ENCODE measurements at places on chromosomes 5 and 9.
A peak's percentile ranks its signal among the peaks of the same experiment; 100 is the strongest.

- peak; percentile 22 for DNase-seq
These were observed 297.1 kb upstream of the CD180 start for GRCh38 chr5:67493676-67494075.

DNA sequence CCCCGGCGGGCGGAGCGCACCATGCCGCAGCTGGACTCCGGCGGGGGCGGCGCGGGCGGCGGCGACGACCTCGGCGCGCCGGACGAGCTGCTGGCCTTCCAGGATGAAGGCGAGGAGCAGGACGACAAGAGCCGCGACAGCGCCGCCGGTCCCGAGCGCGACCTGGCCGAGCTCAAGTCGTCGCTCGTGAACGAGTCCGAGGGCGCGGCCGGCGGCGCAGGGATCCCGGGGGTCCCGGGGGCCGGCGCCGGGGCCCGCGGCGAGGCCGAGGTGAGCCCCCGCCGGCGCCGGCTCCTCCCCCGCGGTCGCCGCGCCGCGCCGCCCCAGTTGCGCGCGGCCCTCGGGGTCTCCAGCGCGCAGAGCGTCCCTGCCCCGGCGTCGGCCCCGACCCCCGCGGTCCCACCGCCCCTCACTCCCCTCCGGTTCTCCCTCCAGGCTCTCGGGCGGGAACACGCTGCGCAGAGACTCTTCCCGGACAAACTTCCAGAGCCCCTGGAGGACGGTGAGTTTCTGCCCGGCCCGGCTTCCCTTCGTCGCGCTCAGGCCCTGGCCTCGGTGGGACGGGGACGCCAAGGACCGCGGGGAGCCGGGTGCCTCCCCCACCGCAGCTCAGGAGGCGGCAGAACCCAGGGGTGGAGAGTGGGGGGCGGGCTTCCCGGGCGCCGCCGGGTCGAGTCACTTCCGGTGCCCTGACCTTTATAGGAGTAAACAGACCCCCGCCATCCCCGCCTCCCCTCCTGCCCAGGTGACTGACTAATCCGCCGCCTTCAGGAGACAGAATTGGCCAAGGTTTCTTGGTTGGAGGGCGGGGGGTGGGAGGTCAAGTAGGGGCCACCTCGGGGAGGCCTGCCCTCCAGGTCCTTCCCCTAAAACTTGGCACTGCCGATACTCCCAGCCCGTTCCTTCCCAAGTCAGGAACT is 665 bp downstream of the TCF7 start:
- DNase-seq: no peak

GRCh38 chr5:157214861-157215513 is 34.3 kb downstream of the ITK start:
- no peak for DNase-seq

- DNase-seq: no peak
These were observed 58.6 kb downstream of the WDR70 start for GRCh38 chr5:37437711-37438110.

GRCh38 chr5:118519466-118519865 is 468.9 kb downstream of the DTWD2 start:
- peak; percentile 24 for DNase-seq

GRCh38 chr5:39194466-39195136 is 24.8 kb downstream of the FYB1 start:
- DNase-seq: no peak

DNA sequence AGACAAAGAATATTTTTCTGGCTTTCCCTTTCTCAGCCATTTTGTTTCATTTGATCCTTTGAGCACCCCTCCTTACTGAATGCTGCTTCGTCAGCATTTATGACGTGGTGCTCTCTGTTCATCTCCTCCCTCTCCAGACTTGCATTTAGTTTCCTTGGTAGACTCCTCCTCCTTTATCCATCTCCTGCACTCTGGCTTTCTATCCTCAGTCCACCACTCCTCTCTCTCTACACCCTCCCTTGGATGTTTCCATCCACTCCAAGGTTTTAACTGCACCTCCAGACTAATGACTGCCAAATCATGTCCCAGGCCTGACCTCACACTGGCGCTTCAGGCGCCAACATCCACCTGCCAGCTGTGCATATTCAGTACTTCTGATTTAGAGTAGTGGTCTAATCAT is 245.4 kb downstream of the RAB3C start:
- no peak for DNase-seq

DNA sequence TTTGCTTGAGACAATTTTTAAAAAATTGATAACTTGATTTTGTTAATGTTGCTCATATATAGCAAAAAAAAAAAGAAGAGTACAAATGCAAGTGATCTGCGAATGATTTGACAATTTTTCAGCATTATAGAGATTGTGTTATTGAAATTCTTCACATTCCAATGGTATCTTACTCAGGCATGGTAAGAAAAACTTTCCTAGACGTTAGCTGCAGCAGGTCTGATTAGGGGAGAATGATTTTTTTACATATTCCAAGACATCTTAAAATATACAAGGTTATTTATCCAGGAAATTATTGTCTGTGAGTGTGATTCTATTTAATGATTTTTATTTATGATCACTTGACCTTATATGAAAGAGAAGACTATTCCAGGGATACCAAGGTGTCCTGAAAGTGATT is 361.9 kb downstream of the MAT2B start:
- no peak for DNase-seq

DNA sequence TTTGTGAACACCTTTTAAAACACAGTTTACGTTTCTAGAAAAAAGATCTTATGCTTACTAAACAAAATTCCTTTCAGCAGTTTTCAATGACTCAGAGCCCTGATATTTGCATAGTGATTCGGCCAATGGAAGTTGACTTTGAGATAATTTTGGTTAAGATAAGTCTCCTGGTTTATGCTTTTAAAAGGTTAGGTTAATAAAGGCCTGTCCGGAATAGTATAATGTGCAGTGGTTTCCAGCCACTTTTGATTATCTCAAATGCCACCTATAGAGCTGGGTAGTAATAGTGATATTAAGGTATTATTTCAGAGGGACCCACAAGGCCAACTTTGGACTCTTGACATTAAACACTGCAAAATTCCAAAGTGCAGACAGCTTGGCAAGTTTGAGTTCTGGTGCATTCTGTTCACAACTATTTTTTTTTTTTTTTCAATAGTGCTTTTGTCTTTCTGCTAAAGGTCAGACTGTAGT is 86.1 kb downstream of the F2RL2 start:
- DNase-seq: no peak

DNA sequence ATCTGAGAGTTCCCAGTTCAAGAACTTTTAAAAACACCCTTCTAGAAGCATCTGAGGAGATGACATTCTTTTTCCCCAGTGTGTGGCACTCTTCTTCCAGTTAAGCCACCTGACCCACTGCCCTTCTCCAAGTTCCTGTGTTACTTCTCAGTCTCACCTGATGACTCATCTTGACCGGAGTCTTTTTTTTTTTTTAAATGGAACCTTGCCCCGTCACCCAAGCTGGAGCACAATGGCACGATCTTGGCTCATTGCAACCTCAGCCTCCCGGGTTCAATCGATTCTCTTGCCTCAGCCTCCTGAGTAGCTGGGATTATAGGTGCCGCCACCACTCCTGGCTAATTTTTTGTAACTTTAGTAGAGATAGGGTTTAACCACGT is 224.1 kb upstream of the DAB2 start:
- no peak for DNase-seq

- DNase-seq: no peak
These were observed 141.6 kb upstream of the ZNF608 start for GRCh38 chr5:124888050-124888506.

DNA sequence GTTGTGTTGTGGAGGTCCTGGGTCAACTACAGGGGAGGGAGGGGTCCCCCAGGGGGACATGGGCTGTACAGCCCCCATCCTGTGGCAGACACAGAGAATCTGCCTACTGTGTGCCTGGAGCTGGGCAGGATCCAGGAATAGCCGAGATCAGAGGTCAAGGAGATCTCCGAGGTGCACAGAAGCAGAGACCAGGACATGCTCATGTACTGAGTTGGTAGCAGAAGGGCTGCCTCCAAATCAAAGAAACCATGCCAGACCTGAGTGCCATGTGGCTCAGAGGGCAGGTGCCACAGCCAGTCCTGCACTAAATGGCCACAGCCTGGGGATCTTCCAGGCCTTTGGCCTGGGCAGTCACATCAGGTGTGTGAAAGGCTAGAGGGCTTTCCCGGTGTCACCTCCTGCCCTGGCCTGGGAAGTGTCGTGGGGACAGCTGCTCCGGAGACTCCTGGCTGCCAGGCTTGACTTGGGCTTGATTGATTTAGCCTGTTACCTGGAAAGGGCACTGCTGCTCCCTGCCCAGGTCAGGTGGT is 27.8 kb downstream of the GSN start:
- DNase-seq: no peak

DNA sequence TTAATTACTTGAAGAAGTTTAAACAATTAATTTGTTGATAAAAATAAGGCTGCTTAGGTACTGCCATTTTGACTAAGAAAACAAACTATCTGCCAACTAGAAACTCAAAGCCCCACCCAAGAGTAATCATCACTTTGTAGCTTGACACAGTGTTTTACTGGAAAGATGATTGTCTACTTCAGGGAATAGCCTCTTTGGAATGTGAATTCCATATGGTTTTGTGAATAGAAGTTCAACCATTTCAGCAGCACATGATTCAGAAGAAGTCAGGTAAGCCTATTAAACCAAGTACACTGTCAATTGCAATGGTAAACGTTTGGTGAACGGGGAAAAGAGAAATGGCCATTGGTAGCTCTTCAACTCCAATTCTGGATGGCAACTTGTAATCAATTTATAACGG is 55.2 kb downstream of the PLK2 start:
- DNase-seq: no peak

DNA sequence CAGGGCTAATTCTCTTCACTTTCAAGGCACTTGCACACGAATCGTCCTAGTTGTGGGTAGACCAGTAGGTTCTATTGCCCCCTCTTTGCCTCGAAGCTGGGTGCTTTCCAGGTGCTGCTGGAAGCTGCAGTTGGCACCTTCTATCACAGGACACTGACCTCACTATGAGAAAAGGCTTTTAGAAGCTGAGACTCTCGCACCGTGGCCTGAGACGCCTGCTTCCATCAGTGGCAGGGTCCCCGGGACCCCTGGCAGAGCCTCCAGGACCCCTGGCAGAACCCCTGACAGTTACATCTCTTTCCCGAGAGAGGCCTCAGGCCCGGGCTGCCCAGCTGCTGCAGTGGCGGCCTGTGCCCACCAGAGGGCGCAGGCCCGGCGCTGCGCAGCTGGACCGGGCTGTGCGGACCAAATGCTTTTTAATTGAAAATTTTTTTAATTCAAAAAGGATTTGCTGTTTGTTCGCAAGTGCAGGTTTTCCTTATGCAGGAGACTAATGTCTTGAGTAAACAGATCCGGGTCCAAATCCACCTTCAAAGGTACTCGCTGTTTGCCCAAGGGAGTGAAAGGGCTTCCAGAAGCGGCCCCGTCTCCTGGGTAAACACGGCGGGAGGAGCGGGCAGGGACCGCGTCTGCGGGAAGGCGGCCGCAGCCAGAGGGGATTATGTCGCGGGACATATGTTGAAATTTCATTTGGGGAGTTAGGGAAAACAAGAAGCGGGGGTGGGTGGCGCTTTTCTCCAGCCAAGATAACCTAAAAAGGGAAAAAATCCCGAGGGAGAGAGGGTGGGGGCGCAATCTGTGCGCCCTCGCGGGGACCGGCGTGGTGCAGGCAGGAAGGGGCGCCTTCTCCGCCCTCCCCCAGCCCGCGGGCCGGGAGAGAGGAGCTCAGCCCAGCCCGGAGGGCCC is 114.5 kb upstream of the LMX1B start:
- no peak for DNase-seq

GRCh38 chr5:76180814-76181805 is 97.9 kb downstream of the SV2C start:
- no peak for DNase-seq

- DNase-seq: peak; percentile 45
These were observed 190.6 kb downstream of the MAT2B start for GRCh38 chr5:163695830-163696578.

GRCh38 chr9:85729882-85730281 is 11.9 kb downstream of the AGTPBP1 start:
- DNase-seq: no peak

GRCh38 chr5:56047448-56047847 is 52.7 kb upstream of the IL6ST start:
- no peak for DNase-seq

- no peak for DNase-seq
These were observed 576.5 kb downstream of the CSNK1G3 start for GRCh38 chr5:124088289-124089032.

DNA sequence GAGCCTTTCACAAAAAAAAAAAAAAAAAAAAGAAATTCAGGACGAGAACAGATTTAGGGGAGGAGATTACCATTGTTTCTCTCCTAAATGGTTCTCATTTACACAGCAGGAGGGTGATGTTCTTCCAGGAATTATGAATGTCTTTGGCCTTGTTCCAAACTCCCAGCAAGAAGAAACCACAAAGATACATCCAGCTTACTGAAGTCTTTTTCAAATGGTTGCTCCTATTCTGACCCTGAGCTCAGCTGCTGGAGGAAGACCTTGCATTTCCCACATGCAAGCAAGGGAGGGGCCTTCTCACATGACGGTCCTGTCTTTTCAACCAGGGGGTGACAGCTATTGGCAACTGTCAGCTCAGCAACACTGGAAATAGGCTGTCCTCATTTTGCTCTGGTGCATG is 203.0 kb upstream of the VLDLR start:
- DNase-seq: peak; percentile 94

- peak; percentile 23 for DNase-seq
These were observed 9.7 kb upstream of the C9orf152 start for GRCh38 chr9:110217656-110218099.

- DNase-seq: no peak
These were observed 144.2 kb downstream of the PDZD2 start for GRCh38 chr5:31783086-31783645.

- DNase-seq: no peak
These were observed 46.9 kb downstream of the HACD4 start for GRCh38 chr9:20984506-20984905.

DNA sequence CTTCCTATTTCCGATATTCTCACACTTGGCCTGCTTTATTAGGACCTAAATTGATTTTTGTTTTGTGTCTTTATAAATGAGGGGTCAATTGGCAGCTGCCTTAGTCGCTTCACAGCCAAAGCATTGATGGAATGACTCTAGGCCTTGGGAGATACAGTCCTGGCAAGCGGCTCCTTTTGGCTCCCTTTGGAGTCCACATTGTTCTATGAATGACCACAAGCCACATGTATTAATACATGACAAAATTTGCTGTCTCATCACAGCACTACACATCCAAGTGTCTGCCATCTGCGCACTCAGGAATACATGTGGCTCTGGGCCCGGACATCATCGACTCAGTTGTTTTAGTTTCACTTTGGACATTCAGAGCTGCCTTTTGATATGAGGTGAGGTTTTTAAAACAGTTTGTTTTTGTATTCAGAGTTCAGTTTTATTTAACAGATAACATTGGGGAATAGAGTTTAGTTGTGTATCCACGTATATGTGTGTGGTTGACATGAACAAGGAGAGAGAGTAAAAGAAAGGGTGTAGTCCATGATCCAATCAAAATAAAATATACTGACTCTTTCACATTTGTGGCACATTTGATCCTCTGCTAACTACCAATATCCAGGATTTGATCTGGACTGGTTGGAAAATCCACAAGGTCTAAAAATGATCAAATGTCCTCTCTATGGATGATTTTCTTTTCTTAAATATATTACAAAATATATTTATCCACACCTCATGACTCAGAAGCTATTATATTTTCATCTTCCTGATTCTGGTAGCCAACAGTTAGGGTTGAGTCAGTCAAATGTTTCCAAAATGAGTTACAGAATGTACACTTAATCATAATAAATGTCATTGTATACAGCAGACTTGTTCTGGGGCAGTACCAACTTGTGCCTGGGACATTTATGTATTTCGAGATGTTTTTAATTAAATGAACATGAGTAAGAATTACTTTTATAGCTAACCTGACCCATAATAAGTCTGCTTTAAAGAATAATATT is 114.0 kb upstream of the MTAP start:
- peak; percentile 96 for DNase-seq
